ENCODE measurements at places on chromosomes 2 and 18.
A peak's percentile ranks its signal among the peaks of the same experiment; 100 is the strongest.

GRCh38 chr18:22658318-22658717, 240.6 kb upstream of the CTAGE1 start:
- no peak for DNase-seq

DNA sequence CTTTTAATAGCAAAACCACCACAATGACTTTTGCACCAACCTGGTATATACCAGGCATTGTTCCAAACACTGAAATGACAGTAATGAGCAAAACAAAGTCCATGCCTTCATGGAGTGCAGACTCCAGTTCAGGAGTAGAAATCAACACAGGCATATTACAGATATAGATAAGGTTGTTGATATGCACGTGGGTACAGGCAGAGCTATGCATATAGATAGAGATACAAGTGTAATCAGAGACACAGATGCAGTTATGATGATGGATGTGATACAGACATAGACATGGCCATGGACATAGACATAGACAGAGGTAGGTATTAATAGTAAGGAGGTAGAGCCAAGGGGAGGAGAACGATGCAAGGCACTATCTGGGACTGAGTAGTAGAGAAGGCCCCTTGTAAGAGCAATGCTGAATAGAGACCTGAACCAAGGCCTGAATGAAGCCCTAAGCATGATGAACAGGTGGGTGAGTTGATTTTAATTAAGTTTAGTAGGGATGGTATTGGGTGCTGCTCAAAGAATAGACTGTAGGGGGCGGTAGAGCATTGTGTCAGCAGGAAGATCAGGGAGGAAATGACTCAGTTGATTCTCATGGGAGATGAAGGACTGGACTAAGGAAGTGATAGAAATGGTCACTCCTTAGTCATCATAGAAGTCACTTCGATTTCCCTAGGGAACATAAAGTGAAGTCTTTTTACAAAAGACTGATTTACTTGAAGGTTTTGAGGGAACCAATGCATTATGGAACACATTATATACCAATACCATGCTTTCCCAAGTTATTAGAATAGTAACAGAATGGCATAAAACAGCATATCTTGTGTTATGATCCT, 39.4 kb downstream of the CMPK2 start:
- DNase-seq = peak; percentile 85

DNA sequence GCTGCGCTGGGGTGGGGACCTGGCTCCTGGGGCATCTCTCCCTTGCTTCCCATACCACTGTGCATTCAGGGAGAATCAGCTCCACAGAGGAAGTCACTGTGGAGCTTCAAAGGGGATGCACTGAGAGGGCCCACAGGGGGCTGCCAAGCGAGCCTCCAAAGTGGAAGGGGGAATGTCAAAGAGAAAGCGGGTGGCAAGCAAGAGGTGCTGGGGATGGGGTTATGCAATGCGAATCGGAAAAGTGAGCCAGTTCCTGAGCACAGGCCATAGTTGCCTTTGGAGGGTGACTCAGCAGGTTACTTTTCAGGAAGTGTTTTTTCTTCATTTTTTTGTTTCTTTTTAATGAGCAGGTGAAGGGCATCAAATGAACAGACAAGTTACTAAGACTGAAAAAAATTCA, 17.6 kb downstream of the PMAIP1 start:
- peak; percentile 67 for DNase-seq

DNA sequence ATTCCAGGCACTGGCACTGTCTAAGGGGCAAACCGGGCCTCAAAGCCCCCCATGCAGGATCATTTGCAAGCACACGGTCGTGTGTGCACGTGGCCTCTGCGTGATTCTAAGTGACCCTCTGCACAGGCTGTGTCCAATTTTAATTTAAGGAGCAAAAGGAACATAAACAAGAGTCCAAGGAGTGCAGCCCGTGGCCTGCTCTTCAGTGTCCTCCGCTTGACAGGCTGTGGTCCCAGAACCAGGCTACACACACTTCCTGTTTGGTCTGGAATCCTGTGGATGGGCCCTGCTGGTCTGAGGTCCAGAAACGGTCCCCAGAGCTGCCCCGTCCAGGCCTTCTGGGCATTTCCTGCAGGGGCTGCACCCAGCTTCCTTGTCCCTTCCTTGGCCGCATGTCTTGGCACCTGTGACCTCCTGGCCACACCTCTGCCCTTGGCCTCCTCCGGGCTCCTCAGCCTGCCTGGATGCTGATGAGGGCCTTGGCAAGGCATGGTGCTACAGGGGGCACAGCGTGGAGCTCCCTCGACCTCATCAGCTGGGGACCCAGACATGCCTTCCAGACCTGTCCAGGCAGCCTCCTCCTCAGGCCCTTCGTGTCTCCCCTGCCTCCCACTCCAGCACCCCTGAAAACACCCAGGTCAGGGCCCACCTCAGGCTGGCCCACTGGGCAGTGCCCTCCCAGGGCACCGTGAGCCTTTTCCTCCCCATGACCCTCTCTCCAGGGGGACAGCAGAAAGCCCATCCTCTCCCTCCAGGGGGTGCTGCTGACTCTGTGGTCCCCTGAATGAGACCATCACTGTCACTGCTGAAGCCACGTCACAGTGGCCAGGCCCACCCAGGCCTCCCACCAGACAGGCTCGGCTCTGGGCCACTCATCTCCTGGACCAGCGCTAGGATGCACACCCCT, 136.4 kb upstream of the GPC1 start:
- no peak for DNase-seq

DNA sequence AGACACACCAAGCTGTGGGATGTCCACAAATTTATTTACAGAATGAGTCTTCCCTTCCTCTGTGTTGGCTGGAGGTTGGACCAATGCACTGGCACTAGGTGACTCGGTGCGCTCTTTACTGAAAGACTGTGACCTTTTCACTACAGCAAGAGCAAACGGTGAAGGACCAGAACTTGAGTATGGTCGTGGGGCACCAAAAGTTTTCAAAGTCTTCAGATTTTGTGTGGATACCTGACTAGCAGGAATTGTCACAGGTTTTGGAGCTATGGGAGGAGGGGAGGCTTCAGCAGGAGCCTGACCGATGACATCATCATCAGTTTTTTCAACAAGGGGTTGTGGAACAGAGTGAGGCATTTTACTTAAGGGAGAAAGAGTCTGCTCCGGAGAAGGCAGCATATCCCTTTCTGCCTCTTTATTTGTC, 73.0 kb upstream of the GRB14 start:
- DNase-seq = no peak

- DNase-seq = peak; percentile 91
Measured at GRCh38 chr18:7084080-7085065, 33.2 kb downstream of the LAMA1 start.

GRCh38 chr2:119407430-119408220, 24.0 kb upstream of the TMEM37 start:
- peak; percentile 84 for DNase-seq

DNA sequence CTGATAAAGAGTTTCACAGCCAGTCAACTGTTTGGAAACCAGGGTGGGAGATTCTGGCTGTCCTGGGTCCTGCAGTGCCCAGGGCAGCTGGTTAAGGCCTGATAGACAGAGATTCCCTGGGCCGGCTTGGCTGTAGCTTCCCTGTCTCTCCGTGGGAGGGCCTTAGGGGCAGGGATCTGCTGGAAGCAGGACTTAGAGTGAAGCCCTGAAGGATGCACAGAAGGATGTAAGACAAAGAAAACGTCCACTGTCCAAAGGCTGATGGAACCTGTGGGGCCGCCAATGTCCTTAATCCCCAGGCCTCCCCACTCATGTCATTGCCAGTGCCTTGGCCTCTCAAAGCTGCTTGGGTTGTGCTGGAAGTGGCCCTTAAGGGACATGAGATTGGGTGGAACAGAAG, 33.0 kb downstream of the MROH2A start:
- no peak for DNase-seq

- no peak for DNase-seq
Measured at GRCh38 chr2:3299703-3300102, 77.9 kb downstream of the EIPR1 start.

DNA sequence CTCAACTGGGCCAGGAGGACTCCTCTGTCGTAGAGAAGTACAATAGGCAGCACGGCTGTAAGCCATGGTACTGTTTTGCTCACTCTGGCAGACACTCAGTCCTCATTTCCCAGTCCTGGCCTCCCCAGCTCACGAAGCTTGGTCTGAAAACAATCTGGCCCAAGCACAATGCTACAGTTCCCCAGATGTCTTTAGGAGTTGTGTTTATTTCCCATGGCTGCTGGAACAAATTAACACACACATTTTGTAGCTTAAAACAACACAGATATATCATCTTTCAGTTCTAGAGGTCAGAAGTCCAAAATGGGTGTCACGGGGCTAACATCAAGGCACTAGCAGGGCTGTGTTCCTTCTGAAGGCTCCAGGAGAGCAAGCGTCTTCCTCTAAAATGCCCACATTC, 13.0 kb downstream of the FABP1 start:
- peak; percentile 1 for DNase-seq

- DNase-seq = no peak
Measured at GRCh38 chr18:77151772-77152520, 19.4 kb upstream of the MBP start.

DNA sequence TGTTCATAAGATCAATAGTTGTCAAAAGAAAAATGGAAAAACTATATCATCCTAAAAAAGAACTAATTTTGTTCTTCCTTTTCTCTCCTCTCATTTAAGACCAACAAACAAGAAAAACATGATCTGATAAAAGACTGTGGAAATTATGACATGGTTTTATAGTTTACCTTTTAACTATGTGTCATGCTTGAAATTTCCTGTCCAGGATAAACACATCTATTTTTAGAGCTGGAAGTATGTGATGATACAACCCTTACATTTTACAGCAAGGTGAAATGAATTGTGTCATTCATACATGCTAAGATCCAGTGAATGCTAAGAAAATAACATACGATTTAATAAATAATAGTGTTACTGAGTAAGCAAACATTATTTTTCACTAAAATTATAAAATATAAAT, 89.9 kb downstream of the GULP1 start:
- DNase-seq = peak; percentile 83

GRCh38 chr2:104405623-104406022, 448.3 kb upstream of the POU3F3 start:
- DNase-seq = no peak

GRCh38 chr2:134334542-134335353, 80.9 kb downstream of the MGAT5 start:
- DNase-seq = no peak
